ENCODE measurements at places on chromosomes 12 and 14.
A peak's percentile ranks its signal among the peaks of the same experiment; 100 is the strongest.

DNA sequence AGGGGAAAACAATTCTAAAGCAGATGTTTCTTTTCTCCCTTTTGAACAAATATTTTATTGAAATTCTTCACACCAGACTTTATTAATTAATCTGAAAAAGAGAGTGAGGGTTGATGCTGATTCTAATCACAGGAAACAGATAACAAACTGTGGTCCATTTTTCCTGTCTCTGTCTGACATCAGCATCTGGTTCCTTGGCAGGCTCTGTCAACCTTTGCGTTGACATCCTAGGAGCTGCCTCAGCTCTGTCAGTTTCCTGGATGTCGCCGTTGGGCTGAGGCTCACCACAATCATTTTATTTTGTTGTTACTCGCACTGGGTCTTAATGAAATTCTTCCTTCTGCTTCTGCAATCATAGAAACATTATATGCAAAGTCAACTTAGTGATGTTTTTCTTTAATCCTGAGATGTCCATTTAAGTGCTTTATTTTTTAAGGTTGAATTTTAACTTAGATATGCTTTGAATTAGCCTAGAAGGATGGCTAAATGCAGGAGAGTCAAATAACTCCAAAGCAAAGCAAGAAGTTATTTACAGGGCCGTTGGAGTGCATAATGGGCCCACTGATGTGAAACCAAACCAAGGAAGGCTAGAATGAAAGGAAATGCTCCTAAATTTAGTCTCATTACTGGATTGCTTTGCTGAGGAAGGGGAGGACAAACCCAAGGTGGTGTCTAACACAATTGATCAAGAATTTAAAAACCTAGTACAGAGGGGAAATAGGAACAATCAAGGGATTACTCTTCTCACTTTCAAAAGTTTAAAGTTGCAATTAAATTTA is 542.4 kb downstream of the FLRT2 start:
- DNase-seq = no peak

DNA sequence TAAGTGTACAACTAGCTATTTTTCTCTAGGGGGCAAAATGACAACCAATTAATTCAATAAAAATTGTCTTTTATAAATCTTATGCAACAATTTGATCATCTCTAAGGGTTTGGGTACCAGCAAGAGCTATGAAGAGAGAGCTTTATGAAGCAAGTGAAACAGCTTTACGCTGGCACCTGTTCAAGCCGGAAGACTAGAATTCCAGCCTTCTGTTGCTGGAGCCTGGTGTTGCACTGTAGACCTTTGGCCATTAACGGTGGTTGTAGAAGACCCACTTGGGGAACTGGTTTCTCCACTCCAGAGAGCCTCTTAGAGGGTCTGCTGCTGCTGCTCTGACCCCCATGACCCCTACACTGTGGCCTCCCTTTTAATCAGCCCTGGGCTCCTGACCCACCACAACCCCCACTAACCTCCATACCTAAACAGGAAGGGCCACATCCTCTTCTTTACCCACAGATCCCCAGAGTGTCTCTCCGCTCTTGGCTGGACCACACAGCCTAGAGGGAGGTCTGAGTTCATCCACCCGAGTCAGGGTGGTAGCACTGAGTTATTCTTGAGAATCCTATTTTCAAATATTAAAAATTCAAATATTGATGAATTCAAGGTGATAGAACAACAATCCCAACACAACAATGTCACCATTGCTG is 54.6 kb upstream of the STON2 start:
- no peak for DNase-seq

DNA sequence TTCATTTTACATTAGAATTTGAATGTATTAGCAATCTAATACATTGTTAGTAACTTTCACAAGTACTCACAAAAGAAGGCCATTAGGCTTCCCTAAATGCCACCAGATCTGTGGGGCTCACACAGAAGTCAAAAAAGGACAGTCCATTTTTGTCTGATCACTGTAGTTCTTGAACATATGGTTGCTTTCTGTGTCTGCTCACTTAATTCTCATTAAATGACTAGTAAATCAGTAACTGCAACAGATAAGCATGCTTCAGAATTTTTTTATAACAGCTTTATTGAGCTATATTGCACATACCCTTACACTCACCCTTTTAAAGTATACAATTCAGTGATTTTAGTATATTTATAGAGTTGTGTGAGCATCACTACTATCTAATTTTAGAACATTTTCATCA is 71.4 kb downstream of the DENND5B start:
- DNase-seq = no peak

GRCh38 chr12:41361738-41362137 is 173.6 kb downstream of the PDZRN4 start:
- DNase-seq = peak; percentile 15

GRCh38 chr14:105863296-105864108 is 337.1 kb downstream of the TMEM121 start:
- no peak for DNase-seq

- no peak for DNase-seq
Measured at GRCh38 chr12:74538491-74539258, 1.0 kb downstream of the ATXN7L3B start.

GRCh38 chr14:73788317-73788598 is 63.4 kb upstream of the PTGR2 start:
- DNase-seq = no peak

- DNase-seq = no peak
Measured at GRCh38 chr12:115818973-115819372, 458.5 kb downstream of the MED13L start.

GRCh38 chr12:6090803-6091202 is 33.7 kb downstream of the VWF start:
- no peak for DNase-seq

DNA sequence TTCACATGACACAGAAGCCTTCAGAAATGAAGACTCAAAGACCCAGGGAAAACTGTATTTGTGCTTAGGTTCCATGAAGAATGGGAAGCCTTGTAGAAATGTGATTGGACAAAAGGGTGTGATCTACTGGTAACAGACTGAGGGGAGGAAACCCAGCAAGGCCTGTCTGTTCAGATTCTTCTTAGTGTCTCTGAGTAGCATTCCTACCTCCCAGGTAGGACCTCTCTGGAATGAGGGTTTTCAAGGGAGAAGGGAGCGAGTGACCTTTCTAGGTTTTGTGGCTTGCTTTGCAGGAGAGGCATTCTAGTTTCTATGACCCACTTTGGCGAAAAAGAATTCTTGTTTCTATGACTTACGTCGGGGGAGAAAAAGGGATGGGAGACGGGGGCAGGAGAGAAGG is 401.7 kb downstream of the DPF3 start:
- DNase-seq = no peak

DNA sequence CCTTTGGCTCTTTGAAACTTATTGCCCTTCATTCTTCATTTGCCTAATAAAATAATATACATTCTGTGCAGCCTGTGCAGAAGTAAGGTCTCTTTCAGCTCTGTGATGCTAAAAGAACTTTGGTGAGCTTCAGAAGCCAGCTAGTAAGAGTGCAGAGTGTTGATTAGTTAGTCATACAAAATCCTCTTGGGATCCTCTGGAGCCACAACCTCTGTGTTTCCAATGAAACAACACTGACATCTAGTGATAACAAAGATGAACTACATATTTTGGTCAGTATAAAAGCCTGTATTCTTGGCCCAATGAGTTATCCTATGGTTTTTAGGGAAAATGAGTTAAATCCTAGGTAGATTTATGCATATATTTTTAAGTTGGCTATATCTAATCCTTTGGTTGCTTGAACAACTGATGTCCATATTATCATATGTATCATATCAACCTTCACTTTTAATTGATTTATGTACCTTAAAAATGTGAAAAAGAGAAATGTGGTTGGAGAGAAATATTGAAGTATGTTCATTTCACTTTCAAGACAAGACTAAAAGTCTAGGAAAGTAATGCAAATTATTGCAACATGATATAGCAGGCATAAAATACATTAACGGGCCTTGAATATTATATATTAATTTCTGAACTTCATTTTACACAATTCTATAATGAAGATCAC is 158.4 kb downstream of the KLHL28 start:
- peak; percentile 73 for DNase-seq

DNA sequence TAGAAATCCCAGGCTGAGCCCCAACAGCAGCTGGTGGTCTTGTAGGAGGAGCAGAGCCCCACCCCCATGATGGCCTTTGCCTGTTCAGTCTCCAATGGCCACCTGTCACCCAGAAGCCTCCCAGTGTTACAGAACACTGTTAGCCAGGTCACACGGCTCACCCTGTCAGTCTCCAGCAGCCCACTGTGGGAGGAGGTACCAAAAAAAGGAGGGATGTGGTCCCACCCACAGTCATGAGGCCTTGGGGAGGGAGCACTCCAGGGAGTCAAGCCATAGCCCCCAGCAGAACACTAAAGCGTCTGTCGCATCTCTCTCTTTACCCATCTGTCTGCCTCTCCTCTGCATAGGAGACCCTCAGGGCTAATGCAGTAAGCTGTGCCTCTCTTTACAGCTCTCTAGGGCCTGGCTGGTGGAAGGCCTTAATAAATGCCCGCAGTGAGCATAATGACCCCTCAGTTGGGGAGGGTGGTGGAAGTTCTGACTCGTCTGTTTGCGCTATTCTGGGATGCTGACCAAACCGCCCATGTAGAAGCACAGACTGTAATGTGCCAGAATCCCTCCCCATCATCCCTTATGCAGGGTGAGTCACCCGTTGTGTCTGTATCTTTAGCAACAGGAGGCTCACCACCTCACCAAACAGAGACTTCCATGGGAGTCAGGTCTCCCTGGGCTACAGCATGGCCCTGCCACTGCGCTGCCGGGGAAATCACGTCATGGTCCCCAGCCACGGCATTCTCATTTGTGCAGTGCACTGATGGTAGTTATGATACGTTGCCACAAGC is 14.6 kb downstream of the C14orf132 start:
- DNase-seq = peak; percentile 93

DNA sequence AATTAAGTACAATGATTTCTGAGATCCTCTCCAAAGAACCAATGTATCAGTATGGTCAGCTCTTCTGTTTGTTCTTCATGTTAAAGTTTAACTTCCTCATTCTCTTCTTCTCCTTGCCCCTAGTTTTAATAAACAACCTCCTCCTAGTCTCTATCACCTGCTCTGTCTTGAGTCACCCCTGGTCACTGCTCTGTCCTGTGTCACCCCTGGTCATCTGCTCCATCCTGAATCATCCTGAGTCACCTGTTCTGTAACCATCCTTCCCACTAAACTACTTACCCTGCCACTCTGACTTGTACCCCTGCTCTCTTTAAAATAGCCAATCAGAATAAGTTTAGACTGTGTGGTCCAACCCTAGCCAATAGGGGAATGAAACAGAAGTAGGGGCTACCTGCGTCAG is 100.5 kb downstream of the ALG10B start:
- no peak for DNase-seq

DNA sequence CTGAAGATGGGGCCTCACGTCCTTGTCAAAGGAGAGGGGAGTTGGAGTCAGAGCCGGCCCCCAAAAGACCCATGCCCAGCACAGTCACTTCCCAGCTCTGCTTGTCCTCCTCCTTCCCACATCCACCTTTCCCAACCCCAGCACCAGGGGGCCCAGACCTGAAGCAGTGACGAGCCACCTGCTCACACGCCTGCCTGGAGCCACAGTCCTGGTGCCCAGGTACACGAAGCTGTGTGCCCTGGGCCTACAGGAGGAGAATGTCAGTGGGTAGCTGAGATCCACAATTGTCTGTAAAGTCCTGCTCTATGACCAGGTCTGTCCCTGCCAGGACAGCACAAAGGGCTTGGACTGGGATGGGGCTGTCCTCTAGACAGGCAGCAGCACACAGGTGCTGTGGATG is 126.8 kb upstream of the PZP start:
- no peak for DNase-seq

DNA sequence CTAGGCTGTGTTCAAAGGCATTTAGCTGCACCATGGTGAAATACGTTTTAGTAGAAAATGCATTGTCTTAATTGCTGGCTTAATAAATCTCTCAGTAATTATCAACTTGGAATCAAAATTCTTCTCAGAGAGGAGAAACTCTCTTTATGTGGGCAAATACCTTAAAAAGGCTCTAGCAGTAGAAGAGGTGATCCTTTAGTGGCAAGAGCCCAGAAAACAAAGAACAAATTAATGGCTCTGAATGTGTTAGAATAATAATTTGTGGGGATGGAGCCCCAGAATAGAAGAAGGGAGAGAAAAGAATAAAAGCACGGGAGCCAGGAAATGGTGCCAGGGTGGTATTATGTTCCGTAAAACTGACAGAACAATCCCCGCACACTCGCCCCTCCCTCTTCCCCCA is 14.8 kb downstream of the TSPAN8 start:
- no peak for DNase-seq

DNA sequence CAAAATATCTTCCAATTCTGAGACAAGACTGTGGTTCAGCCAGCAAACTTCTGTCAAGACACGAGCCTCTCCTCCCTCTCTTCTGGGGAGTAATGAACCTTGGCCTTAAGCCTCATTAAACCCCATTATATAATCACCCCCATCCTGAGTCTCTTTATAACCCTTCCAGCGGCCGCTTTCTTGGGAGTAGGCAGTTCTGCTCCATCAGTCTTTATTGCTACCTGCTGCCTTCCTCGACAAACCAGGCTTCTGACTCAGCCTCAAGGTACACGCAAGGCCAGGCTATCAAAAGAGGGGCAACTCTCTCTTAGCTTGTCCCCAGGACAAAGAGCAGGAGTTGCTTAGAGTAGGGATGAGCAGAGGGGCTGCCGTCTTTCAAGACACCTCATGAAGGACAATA is 300.8 kb upstream of the NOS1 start:
- DNase-seq = no peak

GRCh38 chr14:65423982-65424381 is 11.5 kb downstream of the FUT8 start:
- DNase-seq = no peak

GRCh38 chr12:2234646-2235350 is 182.0 kb downstream of the CACNA1C start:
- DNase-seq = no peak

DNA sequence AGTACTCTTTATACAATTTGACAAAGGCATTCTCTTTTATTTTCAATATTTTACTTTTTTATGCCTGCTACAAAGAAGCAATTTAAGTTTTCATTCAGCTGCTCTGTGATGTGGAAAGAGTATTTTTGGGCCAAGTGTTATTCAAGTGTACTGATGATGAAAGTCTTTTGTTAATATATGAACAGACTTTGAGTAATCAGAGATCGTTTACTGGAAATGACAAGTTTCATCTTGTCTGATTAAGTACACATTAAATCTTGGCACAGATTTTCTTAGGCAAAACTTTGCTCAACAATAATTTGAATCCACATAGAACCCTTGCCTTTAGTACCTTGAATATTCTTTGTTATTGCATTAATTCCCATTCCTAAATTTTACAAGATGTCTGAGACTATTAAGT is 13.3 kb upstream of the PZP start:
- DNase-seq = no peak
